ENCODE measurements at places on chromosomes 11 and 22.

GRCh38 chr11:124277207-124277606, 21.0 kb downstream of the OR8G5 start:
- no peak for DNase-seq

GRCh38 chr11:59555601-59556114, 44.3 kb downstream of the OR4D9 start:
- no peak for DNase-seq

DNA sequence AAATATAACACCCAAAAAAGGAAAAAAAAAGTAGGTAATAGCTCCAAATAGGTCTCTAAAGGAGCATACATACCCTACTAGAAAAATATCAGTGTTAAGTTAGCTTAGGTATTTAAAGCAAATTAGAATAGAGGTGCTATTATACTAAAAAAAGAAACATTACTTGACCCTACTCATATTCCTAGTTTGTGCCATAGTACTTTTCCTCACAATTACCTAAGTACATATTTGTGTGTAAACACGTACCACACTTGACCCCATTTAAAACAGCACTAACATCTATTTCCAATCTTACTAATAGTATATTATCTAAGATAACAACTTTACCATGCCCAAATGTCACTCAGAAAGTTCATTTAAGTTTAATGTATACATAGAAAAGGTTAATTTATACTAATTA, 57.7 kb downstream of the PICALM start:
- DNase-seq, result no peak

DNA sequence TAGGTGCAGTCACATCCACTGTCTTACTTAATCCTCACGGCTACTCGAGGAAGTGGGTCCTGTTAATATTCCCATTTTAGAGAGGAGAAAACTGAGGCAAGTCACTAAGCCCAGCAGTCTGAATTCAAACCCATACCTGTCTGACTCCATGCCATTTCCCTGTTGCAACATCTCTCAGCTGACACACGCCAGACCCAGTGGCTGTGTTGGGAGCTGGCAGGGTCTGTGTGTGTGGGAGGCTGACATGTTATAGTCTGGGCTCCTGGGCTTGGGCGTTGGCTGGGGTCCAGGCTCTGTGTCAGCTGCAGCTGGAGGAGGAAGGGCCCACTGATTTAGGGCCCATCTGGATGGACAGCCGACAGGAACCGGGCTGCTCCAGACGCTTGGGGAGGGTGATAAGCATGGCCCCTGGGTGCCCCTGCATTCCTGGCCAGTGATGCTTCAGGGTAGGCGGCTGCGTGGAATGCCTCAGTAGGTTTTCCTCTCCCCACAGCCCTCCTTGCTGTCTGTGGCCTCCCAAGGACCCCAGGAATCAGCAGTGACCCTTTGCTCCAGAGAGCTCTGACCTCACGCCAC, 562.5 kb downstream of the MN1 start:
- DNase-seq, result no peak

DNA sequence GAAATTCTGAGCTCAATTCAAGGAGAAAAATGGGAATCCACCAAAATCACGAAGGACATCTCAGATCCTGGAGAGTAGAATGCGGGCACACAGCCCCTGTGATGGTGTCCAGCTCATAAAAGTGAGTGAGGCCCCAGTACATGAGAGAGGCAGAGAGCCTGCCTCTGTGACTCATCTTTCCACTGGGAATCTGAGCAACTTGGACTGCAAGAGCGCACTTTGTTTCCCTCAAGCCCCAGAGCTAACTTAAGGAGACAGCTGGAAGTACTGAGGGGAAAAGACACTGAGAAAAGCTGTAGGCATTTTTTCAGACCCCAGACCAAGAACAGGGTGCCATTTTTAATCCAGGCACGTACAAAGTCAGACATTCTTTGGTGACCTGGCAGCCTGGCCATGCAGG, 273.7 kb downstream of the C11orf87 start:
- DNase-seq, result no peak

GRCh38 chr11:111447112-111447471, 65.1 kb downstream of the BTG4 start:
- DNase-seq, result no peak

GRCh38 chr11:66262191-66262590, 6.2 kb upstream of the RAB1B start:
- no peak for DNase-seq

- DNase-seq, result no peak
Measured at GRCh38 chr11:119154178-119154577, 5.3 kb downstream of the ABCG4 start.

GRCh38 chr11:61787928-61788491, 4.4 kb downstream of the TMEM258 start:
- peak; percentile 27 for DNase-seq

GRCh38 chr11:21814169-21814568, 378.7 kb upstream of the ANO5 start:
- DNase-seq, result no peak

DNA sequence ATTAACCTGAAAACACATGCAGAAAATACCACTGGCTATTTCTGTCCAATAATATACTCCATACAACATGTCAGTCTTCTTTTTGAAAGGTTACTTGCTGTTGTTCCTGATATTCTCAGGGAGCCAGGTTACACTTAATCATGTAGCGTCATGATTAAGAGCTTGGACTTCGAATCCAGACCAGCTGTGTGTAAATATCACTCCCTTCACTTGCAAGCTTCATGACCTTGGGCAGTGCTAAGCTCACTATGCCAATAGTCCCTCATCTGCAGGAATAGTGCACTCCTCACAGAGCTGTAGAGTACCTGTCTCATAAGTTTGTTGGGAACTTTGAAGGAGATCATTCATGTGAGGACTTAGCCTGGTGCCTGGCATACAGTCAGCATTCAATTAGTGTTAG, 1.9 kb downstream of the HTR3B start:
- no peak for DNase-seq

DNA sequence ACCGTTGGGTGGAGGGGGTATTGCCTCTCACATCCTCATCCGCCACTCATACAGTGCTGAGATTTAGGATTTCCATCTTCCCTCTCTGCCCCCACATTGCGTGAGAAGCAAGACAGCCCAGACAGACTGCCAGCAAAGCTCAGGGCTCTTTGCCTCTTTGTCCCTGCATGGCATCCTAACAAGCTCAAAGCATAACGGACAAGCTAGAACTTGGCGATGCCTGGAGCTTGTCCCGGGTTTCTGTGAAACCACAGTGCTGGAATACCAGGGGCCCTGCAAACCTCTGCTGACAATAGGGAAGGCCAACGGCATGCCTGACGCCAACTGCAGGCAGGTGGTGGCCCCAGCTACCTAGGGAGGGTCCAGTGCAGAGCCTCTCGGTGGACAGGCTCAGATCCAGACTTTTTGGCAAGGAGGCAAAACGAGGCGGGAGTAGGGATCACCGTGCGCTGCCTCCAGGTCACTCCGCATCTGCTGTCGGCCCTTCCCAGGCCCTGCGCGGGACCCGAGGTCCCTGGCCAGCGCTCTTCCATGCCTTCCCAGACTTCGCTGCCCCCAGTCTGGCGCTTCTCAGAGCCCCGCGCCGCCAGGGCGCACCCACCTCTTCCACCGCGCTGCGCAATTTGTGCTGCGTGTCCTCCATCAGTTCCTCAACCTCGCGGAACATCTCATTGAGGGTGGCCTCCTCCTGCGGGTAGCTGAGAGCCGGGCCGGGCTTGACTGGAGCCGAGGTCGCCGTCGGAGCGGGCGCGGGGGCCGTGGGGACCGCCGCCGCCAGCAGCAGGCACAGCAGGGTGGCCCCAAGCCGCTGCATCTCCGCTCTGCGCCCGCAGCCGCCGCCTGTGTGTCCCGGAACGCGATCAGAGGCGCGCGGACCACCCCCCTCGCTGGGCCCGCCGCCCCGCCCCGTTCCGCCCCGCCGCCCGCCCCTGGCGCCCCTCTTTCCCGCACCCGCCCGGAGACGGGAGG, at the start of gene DKK3:
Gene DKK3 (minus strand): TSS at position 858 of the 969 bp plus-strand sequence. CDS start 44 bp downstream, at position 814.
- DNase-seq, result no peak

DNA sequence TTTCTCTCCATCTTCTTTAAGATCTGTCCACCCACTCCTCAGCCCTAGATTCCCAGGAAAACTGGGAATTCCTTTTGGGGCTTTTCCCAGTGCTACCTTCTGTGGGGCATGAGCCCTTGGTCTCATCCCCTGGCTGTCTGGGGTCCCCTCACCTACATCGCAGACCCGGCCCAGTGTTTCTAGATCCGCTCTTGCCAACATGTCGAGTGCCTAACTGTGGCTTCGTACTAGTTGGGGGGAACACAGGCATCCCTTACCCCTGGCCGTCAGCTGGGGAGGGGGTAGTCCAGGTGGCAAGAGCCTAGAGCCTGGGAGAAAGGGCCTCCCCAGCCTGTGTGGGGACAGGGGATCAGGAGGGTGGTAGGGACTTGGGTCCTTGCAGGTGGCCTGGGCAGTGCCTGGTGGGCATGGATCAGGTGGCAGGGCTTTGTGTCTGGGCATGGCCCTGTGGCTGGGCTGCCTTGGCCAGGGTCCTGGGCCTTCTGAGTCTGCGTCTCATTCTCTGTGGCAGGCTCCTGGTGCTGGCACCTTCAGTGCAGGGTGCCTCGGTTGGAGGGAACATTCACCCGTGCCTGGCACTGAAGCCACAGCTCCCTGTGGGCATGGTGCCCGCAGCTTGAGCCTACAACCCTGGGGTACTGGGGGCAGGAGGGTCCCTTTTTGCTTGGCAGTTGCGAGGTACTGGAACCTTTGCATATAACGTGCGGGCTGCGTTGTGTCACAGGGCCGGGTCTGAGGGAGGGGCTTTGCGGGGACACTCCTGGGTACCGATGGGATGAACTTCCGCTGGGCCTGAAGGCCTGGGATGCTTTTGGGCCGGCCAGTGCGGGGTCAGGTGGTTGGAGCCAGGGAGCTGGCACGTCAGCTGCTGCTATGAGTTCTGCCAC, 4.1 kb downstream of the KCNQ1 start:
- DNase-seq, result no peak

DNA sequence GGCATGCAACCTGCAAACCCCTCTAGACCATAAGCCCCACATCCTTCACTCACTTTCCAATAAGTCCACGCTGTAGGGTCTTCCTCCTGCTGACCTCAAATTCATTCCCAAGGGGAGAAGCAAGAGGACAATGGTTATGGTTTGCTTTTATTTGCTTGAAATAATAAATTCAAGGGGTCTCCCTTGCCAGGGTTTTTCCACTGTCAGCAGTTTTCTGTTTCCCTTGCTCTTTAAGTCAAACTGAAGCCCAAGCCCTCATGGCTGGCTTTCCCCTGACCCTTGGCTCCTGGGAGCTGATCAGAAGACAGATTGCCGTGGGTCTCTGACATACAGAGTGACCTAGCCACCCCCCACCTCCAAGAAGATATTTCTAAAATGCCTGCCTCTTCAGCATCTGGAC, 3.9 kb downstream of the SLC1A2 start:
- DNase-seq, result no peak

DNA sequence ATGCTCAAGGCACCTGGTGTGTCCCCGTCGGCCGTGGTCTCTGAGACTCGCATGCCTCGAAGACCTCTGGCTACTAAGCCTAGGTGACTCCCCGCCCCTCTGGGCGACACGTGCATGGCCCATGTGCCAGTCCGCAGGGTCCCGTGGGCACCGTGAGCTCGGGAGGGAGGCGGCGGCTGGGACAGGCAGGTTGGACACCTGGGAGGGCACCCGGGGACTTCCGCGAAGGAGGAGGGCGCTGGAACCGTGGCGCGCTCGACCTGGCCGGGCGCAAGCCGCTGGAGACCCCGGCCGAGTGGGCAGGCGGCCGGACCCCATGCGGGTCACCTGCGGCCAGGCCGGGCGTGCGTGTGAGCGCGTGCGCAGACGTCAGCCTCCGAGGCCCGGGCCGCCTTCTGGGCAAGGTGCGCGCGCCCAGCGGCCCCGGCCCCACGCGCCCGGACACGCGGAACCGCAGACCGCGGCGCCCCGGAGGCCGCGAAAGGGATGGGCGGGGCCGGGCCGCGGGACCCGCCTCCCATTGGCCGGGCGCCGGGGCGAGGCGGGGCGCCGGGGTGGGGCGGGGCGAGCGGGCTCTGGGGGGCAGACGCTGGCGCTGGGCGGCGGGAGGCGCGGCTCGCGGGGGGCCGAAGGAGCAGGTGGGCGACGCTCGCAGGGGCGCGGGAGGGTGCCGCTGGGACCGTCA, 579 bp upstream of the RASD2 start:
- DNase-seq, result peak; percentile 60

- no peak for DNase-seq
Measured at GRCh38 chr11:21892736-21893564, 299.9 kb upstream of the ANO5 start.

- no peak for DNase-seq
Measured at GRCh38 chr11:111301842-111302118, 3.4 kb downstream of the POU2AF3 start.

- no peak for DNase-seq
Measured at GRCh38 chr22:38653741-38654140, 2.5 kb downstream of the FAM227A start.

DNA sequence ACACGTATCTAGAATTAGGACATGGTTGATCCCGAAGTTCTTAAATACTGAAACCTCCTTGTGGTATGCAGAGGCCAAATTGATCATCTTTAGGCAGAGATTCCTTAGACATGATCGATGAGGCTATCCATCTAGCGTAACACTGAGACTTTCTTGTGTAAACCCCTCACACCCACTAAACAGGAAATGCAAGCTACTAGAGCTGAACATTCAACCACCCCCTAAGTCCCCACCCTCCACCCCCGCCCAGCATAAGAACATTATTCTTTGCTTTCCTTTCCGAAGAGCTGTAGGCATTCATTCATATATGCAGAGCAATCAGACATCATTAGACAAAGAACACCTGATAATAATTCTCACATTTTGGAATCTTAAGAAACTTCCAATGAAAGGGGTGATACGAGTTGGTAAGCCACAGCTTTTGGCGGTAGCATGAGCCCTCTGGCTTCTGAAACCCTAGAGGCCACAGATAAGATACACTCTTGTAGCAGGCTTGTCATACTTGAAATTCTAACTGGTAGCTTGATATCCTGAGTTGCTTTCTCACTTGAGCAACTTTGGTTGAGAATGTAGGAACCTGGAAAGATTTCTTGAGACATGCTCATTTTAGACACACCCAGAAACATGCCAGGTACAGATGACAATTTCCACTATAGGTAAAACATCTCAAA, 42.2 kb downstream of the FLI1 start:
- DNase-seq, result peak; percentile 55

DNA sequence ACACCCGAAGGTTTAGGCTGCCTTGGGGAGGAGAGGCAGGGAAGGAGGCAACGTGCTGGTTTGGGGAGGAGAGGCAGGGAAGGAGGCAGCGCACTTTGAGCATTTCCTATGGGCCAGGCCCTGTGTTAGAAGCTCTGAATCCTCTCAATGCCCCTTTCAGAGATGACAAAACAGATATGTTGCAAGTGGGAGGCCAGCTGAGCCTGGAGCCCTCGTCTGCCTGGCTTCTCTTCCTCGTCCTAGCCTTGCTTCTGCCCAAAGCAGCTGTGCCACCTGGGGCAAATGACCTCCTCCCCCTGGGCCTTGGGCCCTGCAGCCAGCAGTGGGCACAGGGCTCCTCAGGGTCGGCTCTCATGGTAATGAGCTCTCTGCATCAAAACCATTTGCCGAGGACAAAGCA, 15.3 kb upstream of the LRRC32 start:
- DNase-seq, result no peak

- DNase-seq, result no peak
Measured at GRCh38 chr11:20047006-20047768, 113.1 kb downstream of the DBX1 start.

GRCh38 chr11:116828632-116829524, 829 bp upstream of the APOC3 start:
- no peak for DNase-seq
